Esophagus squamous epithelium (tissue), 5 donors: ENCODE measurements at places on chromosomes 3 and 15. TPM values are rescaled to one million over a fixed set of nuclear protein-coding genes. Genes with fewer than 3 reads are reported as not detected.

TERC gene
- total RNA-seq: 147 TPM

ABHD6 gene
- total RNA-seq: 16.5 TPM

MUC13 gene
- not detected for total RNA-seq

OR5K4 gene
- not detected for total RNA-seq

HEXA gene
- total RNA-seq: 12.8 TPM

GABRB3 gene
- 2.3 TPM for total RNA-seq

PLSCR2 gene
- not detected for total RNA-seq

XIRP1 gene
- 0.19 TPM for total RNA-seq

GPR15 gene
- total RNA-seq: 2.7 TPM

EFHB gene
- total RNA-seq: 0.76 TPM

FGD5 gene
- total RNA-seq: 2.2 TPM

USP4 gene
- 8.1 TPM for total RNA-seq

SMAD6 gene
- total RNA-seq: 1.7 TPM

CPLX3 gene
- total RNA-seq: 0.11 TPM

C3orf85 gene
- total RNA-seq: not detected

TIGIT gene
- total RNA-seq: 0.94 TPM

DAZL gene
- not detected for total RNA-seq

P2RY1 gene
- 24.7 TPM for total RNA-seq

CFAP100 gene
- not detected for total RNA-seq

DAPK2 gene
- total RNA-seq: 8.8 TPM

ECE2 gene
- total RNA-seq: not detected

SLC28A2 gene
- total RNA-seq: not detected

RHCG gene
- 3,265 TPM for total RNA-seq

GOLGA8T gene
- total RNA-seq: not detected

DVL3 gene
- total RNA-seq: 33.7 TPM

TMOD2 gene
- 5.7 TPM for total RNA-seq

GLDN gene
- total RNA-seq: 0.31 TPM

LRTM1 gene
- not detected for total RNA-seq

LMAN1L gene
- total RNA-seq: 0.18 TPM

ALS2CL gene
- 42.4 TPM for total RNA-seq

GOLGA8S gene
- not detected for total RNA-seq

MESD gene
- 25.4 TPM for total RNA-seq

CCR8 gene
- not detected for total RNA-seq

IGDCC3 gene
- not detected for total RNA-seq

BAHD1 gene
- 8.3 TPM for total RNA-seq
